ENCODE measurements at places on chromosomes 5 and 9.

GRCh38 chr5:139121120-139121519, 77.0 kb downstream of the SIL1 start:
- no peaks in the 10 kb centered on the region for H3K4me1 ChIP-seq
- H3K27me3 ChIP-seq: no peaks in the 10 kb centered on the region
- no peak overlapping the region for H3K4me3 ChIP-seq
- peaks cover 28% of the 10 kb centered on the region for H3K36me3 ChIP-seq

DNA sequence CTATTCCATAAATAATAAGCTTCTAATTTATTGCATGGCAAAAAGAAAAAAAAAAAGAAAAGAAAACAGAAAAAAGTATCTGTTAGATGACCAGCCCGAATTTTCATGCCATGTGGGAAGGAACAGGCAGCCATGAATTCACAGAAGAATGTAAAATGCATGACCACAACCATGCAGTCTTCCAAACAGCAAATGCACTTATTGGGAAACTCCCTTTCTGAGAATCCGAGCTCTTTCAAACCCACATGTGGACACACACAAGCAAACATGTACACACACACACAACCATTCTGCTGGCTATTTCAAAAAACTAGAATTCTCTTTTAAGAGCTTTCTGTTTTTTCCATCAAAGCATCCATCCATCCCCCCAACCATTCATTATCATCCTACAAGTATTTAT, 236.1 kb downstream of the DNAH5 start:
- DNase-seq: no peak
- H3K27ac ChIP-seq: no peak overlapping the region
- no peaks in the 10 kb centered on the region for H3K27me3 ChIP-seq
- no peaks in the 10 kb centered on the region for H3K36me3 ChIP-seq
- H3K4me3 ChIP-seq: no peak overlapping the region
- H3K4me1 ChIP-seq: no peaks in the 10 kb centered on the region

DNA sequence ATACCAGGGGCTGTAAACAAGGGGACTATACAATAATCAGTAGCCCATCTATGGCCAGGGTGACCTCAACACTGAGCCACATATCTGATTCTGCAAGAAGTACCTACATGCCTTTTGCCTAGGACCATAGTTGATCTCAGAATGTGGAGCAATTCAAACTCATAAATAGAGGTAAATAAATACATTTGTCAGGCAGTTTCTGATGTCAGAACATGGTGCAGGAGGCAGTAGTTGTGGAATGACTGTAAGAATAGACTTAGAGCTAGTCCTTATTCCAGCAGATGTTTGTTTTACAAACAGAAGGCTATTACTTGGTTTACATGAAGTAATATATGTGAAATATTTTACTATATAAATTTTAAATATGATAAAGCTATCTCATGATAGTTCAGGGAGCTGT, 330.7 kb upstream of the DAB2 start:
- no peak overlapping the region for H3K27ac ChIP-seq
- no peaks in the 10 kb centered on the region for H3K4me1 ChIP-seq
- no peak for DNase-seq
- no peaks in the 10 kb centered on the region for H3K36me3 ChIP-seq
- no peaks in the 10 kb centered on the region for H3K27me3 ChIP-seq
- no peak overlapping the region for H3K4me3 ChIP-seq

DNA sequence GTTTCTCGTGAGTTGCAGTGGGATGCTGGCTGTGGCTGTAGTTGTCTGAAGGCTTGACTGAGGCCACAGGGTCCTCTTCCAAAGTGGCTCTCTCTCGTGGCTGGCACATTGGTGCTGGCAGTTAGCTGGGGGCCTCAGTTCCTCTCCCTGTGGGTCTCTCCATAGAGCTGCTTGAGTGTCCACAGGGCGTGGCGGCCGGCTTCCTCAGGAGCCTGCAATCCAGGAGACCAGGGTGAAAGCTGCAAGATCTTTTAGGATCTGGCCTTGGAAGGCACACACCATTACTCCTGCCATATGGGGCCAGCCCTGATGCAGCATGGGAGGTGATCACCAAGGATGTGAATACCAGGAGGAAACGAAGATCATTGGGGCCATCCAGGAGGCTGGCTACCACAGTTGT, 41.1 kb downstream of the ANKRD33B start:
- no peak overlapping the region for H3K27ac ChIP-seq
- no peak overlapping the region for H3K4me3 ChIP-seq
- H3K36me3 ChIP-seq: no peaks in the 10 kb centered on the region
- H3K27me3 ChIP-seq: peaks cover 21% of the 10 kb centered on the region
- no peak for DNase-seq

DNA sequence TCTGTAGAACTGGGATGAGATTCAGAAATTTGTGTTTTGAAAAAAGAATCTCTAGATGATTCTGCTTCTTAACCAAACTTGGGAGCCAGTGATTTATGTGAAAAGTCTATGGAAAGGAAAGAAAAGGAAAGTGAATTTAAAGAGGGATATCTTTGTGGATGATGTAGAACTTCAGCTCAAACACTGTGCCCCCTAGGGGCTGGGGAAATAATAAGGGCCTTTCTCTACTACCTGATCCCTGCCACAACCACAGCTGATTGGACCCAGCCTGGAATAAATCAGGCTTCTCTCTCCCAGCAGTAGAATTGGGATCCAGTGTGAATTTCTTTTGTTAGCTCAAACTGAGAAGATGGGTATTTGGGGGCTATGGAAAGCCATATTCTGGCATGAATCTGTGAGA, 155.0 kb downstream of the PRELID2 start:
- no peaks in the 10 kb centered on the region for H3K4me1 ChIP-seq
- no peak overlapping the region for H3K4me3 ChIP-seq
- DNase-seq: no peak
- no peak overlapping the region for H3K27ac ChIP-seq

GRCh38 chr5:137310051-137310730, 188.9 kb downstream of the SPOCK1 start:
- no peak overlapping the region for H3K4me3 ChIP-seq
- H3K27me3 ChIP-seq: no peaks in the 10 kb centered on the region
- H3K4me1 ChIP-seq: no peaks in the 10 kb centered on the region
- H3K36me3 ChIP-seq: no peaks in the 10 kb centered on the region
- no peak for DNase-seq

GRCh38 chr5:10984021-10984715, 223.1 kb upstream of the DAP start:
- DNase-seq: no peak
- peaks cover 7% of the 10 kb centered on the region for H3K4me1 ChIP-seq
- peaks cover 13% of the 10 kb centered on the region for H3K27me3 ChIP-seq
- no peak overlapping the region for H3K27ac ChIP-seq
- no peaks in the 10 kb centered on the region for H3K36me3 ChIP-seq

DNA sequence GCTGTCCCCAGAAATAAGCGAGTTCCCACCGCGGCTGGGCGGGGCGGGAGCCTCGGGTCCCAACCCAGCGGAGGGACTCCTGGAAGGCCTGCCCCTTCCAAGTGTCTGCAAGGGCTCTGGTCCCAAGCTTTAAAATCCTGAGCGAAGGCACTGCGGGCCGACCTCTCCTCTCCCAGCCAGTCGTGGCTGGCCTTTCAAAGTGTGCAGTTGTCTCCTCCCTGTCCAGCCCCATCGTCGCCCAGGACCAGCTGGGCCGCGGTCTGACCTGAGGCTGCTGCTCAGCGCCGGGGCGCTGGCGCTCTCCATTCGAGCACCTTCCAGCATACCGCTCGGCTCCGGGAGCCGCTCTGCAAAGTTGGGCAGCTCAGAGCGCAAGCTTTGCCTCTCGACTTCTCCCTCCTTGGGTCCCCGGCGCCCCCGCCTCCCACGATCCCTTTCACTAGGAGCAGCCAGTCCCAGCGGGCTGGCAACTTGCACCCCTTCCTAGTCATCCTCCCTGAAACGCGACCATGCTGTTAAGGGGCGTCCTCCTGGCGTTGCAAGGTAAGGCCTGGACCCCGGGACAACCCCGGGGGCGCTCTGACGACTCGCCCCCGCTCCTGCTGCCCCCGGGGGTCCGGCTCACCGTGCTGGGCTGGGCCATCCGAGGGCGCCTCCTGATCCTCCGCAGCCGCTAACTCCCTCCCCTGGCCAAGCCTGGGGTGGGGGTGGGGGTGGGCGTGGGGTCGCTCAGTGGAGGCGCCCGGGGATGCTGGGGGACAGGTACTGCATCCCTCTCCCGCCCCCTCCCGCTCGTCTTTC, at the start of gene MAMDC2:
Gene MAMDC2 (plus strand): TSS at position 160 of the 801 bp plus-strand sequence. CDS start 350 bp downstream, at position 510.
- H3K36me3 ChIP-seq: no peaks in the 10 kb centered on the region
- no peaks in the 10 kb centered on the region for H3K4me1 ChIP-seq
- no peak within 1 kb of the TSS for H3K27ac ChIP-seq
- no peak within 1 kb of the TSS for H3K4me3 ChIP-seq
- peaks cover 46% of the 10 kb centered on the region for H3K27me3 ChIP-seq

Data from T-cell (primary cell).